ENCODE measurements at places on chromosomes 5 and 9.

GRCh38 chr9:130549093-130549735, 30.2 kb upstream of the FUBP3 start:
- DNase-seq: no peak

- DNase-seq: peak; percentile 46
Measured at GRCh38 chr5:113612060-113612496, 98.6 kb downstream of the YTHDC2 start.

GRCh38 chr5:134500699-134501430, 24.6 kb upstream of the JADE2 start:
- no peak for DNase-seq

DNA sequence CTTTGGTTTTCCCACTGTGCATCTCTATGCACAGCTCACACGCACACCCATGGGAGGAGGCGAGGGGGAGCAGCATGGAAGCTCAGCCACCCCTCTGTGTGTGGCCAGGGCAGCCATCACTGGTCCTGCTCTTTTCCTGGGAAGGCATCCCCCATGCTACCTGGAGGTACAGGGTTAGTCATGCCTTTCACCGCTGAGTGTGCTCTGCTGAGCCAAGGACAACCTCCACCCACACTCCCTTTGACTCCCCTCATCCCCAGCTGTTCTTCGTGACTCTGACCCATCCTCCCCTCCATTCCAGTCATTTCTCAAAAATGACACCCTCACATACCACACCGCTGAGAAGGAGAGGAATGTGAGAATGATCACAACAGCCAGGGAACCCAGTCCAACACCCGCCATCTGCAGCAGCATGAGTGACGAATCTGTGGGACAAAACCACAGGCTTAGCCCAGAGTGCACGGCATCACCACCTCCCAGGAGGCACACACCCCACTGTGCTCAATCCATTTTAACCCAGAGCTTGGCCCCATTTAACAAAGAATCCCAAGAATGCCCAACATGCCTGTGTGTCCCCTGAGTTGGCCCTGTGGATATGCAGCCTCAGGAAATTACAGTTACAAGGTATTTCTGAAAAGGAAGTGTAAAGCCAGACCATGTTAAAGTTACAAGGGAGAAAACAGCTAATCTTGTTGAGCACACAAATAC, 133.4 kb downstream of the SUSD1 start:
- DNase-seq: peak; percentile 100

DNA sequence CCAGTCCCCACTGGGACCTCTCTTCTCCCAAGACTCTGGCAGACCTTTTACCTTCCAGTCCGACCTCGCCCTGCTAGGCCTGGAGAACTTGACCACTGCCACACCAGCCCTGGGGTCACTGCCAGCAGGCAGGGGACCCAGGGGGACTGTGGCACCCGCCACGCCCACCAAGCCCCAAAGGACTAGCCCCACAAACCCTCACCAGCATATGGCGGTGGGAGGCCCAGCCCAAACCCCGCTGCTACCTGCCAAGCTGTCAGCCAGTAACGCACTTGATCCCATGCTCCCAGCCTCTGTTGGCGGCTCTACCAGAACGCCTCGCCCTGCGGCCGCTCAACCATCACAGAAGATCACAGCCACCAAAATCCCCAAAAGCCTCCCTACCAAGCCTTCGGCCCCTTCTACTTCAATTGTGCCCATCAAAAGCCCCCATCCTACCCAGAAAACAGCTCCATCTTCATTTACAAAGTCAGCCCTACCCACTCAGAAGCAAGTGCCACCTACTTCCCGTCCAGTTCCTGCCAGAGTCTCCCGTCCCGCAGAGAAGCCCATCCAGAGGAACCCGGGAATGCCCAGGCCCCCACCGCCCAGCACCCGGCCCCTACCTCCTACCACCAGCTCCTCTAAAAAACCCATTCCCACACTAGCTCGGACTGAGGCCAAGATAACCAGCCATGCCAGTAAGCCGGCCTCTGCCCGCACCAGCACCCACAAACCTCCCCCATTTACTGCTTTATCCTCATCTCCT, 13.1 kb downstream of the COL27A1 start:
- DNase-seq: no peak

GRCh38 chr5:128234928-128235641, 151.5 kb downstream of the SLC12A2 start:
- no peak for DNase-seq

GRCh38 chr5:98163796-98164493, 609.5 kb upstream of the RGMB start:
- no peak for DNase-seq

GRCh38 chr5:103139264-103139865, 19.3 kb downstream of the PPIP5K2 start:
- peak; percentile 48 for DNase-seq

DNA sequence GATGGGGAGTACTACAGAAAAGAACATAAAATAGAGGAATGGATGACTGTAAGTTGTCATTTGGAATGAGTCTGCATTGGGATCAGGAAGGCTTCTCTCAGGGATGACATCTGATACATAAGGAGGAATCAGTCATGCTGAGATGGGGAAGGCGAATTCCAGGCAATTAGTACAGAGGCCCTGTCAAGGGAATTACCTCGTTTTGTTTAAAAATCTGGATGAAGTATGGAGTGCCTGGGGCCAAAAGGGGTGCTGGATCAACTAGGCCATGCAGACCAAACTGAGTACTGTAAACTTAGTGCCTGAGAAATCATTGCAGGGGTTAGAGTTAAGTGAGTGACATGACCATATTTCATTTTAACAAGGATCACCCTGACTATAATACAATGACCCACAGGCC, 30.5 kb downstream of the JAKMIP2 start:
- DNase-seq: no peak

DNA sequence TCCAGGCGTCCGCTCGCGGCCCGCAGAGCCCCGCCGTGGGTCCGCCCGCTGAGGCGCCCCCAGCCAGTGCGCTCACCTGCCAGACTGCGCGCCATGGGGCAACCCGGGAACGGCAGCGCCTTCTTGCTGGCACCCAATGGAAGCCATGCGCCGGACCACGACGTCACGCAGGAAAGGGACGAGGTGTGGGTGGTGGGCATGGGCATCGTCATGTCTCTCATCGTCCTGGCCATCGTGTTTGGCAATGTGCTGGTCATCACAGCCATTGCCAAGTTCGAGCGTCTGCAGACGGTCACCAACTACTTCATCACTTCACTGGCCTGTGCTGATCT, 294 bp downstream of the ADRB2 start:
- no peak for DNase-seq

DNA sequence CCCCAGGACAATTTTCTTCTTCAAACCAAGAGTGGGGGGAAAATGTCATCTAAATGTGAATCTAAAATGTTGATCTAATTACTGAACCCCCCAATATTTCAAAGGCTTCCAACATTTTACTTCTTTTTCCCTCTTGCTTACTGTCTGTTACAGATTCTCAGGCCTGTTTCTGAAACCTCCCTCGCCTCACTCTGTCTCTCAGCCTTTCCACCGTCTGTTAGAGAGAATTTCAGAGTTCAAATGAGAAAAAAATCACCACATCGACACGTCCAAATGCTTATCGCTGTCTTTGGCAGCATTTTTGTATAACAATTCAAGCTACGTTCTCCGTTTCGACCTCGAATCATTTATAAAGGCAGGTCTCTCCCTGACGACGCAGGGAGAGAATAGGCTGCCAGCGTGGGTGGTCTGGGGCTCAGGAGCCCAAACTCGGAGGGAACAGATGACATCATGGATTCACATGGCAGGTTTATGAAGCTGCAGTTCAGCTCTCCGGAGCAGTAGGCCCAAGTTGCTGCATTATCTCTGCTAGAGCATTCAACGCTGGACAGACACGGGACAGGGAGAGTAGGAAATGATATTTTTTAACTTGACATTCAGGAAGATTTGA, 139.8 kb downstream of the GAS1 start:
- no peak for DNase-seq

- DNase-seq: no peak
Measured at GRCh38 chr5:518721-519120, 5.5 kb downstream of the SLC9A3 start.

GRCh38 chr5:124554746-124555578, 191.5 kb downstream of the ZNF608 start:
- no peak for DNase-seq

DNA sequence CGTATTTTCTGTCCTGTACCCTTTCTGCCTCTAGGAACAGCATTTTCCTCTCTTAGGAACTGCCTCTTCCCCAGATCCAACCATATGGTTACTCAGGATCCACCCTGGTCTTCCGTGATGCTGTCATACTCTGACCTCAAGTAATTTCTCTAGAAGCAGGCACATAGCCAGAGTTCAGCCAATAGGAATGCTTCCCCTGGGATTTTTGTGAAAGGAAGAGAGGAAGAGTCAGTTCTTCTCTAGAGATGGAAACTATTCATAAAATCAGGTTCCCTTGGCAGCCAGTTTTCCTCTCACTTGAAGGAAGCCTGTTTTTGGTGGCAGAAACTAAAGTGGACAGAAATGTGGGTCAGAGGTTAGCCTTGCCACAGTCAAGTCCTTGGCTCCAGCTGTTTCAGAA, 400.1 kb upstream of the PCSK5 start:
- no peak for DNase-seq

- DNase-seq: peak; percentile 91
Measured at GRCh38 chr5:37696190-37697021, 143.4 kb downstream of the GDNF start.

GRCh38 chr9:36897478-36897877, 136.6 kb downstream of the PAX5 start:
- DNase-seq: no peak

DNA sequence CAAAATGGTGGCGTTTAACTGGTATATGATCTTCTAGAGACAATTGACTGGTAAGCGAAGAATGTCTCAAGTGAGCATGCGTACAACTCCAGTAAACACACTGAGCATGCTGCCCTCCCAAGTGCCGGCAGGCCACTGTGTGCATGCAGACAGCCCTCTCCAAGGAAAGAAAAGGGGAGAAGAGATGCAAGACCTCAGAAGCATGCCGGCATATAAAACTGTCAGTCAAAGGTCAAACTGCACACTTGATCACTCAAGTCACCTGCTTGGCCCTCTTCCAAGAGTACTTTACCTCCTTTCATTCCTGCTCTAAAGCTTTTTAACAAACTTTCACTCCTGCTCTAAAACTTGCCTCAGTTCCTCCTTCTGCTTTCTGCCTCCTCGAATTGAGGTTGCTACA, 910.2 kb downstream of the TAF11L14 start:
- DNase-seq: no peak

- no peak for DNase-seq
Measured at GRCh38 chr9:128703616-128704355, 1.5 kb downstream of the PKN3 start.

DNA sequence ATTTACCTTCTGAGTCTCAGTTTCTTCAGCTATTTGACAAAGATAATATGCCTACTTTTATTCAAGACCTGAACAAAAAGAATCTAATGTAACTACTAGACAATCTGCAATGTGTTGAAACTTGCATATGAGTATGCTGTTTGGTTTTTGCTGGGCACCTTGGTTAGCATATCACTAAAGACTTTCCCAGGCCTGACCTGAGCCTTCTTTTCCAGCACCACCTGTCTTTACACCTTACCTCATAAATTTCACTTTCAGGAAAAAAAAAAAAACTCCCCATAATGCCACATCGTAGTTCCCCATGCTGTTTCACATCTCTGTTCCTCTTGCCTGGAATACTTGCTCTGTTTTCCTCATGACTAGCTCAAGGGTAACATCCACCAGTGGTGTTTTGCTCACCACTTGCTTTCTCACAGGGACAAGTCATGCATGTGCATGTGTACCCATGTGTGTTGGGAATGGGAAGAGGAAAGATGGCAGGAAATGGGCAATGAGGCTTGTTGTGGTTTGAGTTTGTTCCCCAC, 45.6 kb upstream of the TLE4 start:
- no peak for DNase-seq

- peak; percentile 80 for DNase-seq
Measured at GRCh38 chr9:134461426-134461982, 135.2 kb downstream of the RXRA start.

- no peak for DNase-seq
Measured at GRCh38 chr5:180294913-180295555, 3.2 kb upstream of the MAPK9 start.

DNA sequence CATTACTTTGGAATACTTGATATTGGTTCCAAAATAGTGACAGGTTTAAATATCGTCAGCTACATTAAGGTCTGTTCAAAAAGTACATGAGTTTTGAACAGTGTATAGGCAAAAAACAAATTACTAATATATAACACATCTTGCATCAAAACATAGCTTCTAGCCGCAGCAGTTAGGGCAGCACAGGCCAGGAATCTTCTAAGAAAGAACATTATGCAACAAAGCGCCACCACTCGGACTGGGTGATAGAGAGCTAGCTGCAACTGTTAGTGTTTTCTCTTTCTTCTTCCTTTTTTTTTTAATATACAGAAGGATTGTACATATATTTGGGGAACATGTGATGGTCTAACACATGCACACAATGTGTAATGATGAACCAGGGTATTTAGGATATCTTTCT, 504.5 kb downstream of the NR2F1-AS1 start:
- DNase-seq: no peak

DNA sequence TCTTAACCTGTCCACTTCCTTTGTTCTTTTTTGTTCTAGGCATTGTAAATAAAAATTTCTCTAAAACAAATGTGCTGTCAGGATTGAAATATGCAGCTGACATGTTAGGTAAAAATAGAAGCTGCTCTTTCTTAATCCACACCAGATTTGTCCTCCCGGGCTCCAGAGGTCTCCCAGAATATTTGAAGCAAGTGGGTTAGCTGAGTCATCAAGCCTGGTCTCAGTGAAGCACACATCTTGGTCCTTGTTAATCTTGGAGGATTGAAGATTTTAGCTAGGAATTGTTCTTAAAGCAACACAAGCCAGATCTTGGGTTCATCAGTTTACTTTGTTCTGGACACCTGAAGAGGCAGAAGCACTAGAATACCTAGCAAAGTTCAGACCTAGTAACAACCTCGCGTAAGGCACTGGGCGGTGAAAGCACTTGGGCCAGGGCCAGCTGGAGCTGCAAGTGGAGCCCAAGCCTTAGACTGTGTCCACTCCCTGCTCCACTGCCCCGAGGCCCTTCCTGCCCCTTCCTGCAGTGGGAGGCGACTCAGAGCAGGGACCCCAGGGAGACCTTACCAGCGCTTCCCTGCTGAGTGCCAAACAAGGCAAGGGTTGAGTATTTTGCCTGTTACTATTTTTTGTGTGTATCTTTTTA, 36.5 kb downstream of the HABP4 start:
- no peak for DNase-seq

GRCh38 chr9:82491604-82492003, 503.0 kb downstream of the SPATA31D1 start:
- no peak for DNase-seq

DNA sequence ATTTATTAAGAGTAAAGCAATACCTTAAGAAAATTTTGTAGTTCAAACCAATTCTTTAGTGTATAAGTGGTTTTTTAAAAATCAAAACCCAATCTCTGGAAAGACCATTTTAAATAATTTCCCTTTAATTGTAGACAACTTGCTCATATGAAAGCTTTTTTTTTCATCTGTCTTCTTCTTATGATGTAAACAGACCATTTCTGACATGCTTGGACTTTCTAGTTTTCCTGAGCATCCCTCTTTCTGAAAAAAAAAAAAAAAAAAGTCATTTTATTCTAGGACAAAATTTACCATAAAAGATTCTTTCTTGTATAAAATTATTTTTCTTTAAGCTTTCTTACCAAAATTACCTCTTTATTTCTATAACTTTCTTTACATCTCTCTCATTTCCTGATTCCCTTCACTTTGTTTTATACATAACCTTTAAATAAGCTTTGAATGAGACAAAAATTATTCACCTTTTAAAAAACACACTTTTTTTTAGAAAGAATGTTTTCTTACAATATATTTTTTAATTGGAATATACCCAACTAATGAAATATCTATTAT, 67.5 kb downstream of the COL15A1 start:
- DNase-seq: peak; percentile 24

- DNase-seq: no peak
Measured at GRCh38 chr5:118832974-118833373, 155.4 kb downstream of the DTWD2 start.

GRCh38 chr9:19074836-19075235, 25.6 kb downstream of the RRAGA start:
- DNase-seq: no peak

Data from RCC 7860 (cell line).